ENCODE measurements at places on chromosomes 2 and 18.

DNA sequence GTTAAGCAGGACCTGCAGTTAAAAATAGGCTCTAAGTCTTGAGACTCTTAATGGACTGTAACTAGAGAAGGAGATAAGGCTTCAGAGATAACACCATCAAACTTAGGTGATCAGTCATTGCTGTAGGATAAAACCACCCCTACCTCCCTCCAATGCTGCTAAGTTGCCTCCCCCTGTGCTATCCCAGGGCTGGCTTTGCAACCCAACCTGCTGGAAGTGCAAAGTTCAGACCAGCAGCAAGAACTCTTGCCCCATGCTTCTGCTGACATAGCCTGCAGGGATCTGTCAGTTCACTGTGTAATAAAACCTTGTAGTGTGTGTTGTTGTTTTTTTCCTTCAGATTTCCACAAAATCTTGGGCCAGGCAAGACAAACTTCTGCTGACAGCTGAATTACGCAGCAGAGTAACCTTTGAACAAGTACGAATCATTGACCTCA lies 57.4 kb upstream of the EPB41L3 start:
- no peak for DNase-seq

- DNase-seq = no peak
Measured at GRCh38 chr2:21083482-21083881, 39.6 kb upstream of the APOB start.

DNA sequence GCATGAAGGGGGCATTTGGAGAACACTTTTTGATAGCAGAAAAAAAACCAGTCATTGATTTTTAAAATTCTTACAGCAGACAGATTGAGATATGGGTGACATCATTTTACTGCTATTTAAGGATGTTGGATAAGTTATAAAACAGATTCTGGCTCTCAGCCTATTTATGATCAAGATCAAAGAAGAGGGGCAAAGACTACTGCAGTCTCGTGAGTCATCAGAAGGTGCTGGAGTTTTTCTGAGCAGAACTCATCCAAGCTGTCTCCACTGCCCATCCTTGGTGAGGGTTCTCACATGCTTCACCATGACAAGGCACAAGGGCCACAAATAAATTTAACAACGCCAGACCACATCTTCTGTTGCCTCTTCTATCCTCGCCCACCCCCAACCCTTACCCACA lies 58.8 kb downstream of the ST6GAL2 start:
- no peak for DNase-seq

DNA sequence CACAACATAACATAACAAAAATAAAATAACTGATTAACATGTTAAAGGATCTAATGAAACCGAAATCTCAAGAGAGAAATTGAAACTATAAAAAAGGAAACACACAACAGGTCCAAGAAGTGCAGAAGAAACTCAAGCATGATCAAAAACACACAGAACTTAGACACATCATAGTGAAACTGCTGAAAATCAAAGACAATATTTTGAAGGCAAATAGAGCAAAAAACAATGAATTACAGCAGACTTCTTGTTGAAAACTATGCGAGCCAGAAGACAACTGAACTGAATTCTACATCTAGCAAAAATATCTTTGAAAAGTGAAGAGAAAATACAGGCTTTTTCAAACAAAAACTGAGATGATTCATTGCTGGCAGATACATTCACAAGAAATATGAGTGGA lies 61.3 kb downstream of the UGP2 start:
- DNase-seq = no peak

- DNase-seq = no peak
Measured at GRCh38 chr2:227939271-227940027, 68.0 kb downstream of the DAW1 start.

DNA sequence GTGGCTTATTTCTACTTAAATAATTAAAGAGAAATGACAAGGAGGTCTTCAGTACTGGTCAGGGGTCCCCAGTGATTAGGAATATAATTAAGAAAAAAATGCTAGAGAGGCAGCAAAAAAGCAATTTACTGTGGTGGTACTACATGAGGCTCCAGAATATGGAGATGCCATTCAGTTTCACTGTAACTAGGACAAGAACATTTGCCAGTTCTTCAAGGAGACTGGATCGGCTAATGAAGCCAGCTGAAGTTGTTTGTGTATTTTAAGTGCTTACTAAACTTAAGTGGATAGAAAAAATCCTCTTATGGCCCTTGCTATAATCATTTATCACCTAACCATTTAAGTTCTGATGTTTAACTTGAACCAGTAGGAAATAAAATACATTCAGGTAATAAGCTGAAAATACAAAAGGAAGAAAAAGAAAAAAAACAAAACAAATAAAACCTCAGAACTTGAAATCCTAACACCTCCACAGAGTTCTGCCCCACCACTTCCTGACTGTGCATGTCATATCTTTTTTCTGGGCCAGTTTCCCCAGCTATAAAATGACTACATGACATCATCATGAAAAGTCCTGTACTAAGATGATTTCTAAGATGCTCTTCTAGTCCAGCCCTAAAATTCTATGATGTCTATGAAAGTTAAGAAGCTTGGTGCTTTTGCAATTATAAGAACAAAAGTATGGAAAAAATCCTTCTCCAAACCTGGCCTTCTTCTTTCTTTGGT lies 98.0 kb downstream of the TRABD2A start:
- no peak for DNase-seq

DNA sequence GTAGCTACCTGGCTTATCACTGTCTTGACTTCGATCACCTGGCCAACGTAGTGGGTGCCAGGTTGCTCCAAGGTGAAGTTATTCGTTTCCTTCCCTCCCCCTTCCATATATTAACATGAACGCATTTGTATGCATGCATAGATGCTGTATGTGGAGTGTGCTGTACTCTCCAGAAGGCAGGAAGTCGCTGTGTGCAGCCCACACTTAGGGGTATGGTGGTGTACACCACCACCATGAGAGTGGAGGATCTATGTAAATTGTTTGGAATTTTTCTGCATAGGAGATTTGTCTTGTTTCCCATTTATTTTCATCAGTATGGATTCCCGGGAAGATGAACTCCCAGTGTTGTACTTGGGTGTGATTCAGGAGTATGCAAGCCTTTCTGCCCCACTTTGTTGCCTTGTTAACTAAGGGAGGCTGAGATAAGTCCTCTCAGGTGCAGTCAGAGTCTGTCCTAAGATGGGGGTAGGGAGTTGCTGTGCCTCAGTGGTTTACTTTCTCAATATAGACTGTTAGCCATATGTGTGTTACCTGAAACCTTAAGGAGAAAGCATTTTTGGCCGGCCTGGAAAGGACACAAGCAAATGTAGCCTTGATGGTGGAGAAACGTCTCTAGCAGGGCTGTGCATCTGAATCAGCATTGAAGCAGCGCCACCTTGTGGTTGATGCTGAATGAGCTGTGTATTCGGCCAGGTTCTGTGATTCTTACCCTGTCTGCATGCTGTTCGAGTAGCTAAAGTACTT lies 149.8 kb downstream of the TANC1 start:
- peak; percentile 89 for DNase-seq

- DNase-seq = no peak
Measured at GRCh38 chr2:15780234-15780633, 160.1 kb upstream of the MYCN start.

GRCh38 chr18:39450958-39451357 lies 1885.4 kb upstream of the CELF4 start:
- DNase-seq = no peak

DNA sequence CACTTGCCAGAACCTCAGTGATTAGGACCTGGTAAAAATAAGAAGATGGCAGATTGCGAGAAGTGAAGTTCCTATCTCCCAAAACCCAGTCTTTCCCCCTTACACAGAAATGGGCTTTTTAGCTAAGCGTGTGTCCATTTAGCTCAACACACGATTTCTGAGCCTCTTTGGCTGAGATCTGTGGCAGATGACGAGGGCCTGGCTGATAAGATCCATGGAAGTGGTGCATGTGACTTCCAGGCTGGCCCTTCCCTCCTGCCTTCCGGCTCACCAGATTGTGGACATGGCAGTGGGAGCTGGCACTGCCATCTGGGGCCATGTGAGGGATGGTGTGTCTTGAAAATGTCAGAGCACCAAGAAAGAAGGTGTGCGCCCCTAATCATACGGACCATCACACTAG lies 41.0 kb upstream of the ZFP36L2 start:
- no peak for DNase-seq

GRCh38 chr18:75896865-75897264 lies 469.4 kb upstream of the SMIM21 start:
- DNase-seq = no peak

- no peak for DNase-seq
Measured at GRCh38 chr2:13681936-13682335, 950.6 kb upstream of the LRATD1 start.

GRCh38 chr2:289362-290089 lies 1.6 kb upstream of the ALKAL2 start:
- DNase-seq = no peak

GRCh38 chr18:78658531-78658930 lies 321.1 kb upstream of the SALL3 start:
- DNase-seq = no peak

DNA sequence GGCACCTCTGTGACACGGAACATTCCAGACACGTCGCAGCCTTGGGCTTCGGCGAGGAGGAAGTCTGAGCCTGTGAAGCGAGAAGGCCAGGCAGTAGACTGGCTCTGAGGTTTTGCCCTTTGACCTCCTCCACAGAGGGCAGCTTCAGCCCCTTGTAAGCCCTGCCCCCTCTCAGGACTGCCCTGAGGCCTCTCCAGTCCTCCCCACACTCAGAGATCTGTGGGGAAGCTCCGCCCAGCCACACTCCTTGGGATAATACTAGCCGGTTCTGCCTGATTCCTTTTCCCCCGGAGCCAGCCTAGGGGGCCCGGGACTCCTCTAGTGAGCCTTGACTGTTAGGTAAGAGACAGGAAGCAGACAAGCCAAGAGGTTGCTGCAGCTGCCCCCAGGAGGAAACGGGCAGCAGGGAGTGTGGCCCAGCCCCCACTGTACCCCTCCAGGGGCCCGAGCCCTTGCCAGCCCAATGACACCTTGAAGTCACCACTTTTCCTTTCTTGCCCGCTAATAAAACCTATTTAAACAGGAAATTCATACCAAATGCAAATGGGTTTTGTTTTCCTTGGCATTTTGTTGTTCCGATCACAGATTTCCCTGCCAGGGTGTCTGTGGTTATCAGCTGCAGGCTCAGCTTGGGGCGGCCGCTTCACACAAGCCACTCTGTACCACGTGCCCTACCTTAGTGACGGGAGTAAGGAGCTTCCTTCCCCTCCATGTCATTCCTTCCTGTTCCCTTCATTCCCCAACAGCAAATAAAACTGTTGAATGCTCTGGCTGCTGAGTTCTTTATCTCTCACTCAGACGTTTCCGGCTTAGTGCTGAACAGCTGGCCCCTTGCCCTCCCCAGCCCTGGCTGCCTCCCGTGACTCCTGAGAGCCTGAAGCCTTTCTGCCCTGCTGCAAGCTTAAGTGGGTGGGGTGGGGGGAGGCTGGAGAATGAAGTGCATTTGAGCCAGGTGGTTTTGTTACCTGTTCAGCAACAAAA lies 124.7 kb downstream of the CABLES1 start:
- DNase-seq = no peak

GRCh38 chr2:185608799-185609198 lies 129.8 kb upstream of the FSIP2 start:
- no peak for DNase-seq

DNA sequence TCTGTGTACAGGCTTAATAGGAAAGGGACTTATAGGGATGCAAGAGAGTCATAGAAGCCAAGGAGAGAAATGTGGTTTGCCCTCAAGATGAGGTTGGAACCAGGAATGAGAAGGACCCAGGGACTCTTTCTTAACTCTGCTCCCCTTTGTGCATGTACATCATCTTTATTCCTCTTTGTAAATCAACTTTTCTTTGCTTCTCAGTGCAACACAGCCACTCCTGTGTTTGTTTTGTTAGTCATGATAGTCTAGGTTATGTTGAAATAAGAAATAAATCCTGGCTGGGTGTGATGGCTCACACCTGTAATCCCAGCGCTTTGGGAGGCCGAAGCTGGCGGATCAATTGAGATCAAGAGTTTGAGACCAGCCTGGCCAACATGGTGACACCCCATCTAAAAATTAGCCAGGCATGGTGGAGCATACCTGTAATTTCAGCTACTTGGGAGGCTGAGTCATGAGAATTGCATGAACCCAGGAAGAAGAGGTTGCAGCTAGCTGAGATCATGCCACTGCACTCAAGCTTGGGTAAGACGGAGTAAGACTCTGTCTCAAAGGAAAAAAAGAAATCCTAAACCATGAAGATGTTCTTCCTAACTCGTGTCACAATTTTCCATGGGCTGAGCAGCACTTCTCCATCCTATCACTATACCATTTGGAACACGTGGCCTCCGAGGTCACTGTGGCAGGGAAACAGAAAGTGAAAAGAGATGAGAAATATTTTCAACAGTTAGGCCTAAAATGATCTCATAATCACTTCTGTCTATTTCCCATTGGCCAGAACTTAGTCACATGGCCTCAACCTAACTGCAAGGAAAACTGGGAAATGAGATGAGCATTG lies 73.0 kb upstream of the TMEM17 start:
- DNase-seq = no peak

DNA sequence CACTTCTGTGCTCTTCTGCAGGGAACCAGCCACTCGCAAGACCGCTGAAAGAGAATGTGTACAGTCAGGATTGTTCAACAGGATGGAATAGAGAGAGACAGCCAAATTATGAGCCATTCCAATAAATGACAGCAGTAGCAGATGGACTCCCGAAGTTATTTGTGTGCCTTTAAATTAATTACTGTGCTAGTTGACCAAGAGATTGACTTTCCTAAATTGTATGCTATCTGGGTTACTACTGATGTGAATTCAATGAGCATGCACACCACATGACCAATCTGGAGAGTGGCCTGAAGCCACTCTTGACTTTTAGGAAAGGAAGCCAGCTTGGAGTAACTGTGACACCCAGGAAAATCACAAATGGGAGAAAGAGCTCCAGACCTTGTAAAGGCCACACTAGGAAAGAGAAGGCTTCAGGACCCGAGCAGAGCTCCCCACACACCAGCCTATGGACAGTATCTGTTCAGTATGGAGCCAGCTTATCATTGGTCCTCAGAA lies 52.8 kb downstream of the CHMP3 start:
- no peak for DNase-seq

DNA sequence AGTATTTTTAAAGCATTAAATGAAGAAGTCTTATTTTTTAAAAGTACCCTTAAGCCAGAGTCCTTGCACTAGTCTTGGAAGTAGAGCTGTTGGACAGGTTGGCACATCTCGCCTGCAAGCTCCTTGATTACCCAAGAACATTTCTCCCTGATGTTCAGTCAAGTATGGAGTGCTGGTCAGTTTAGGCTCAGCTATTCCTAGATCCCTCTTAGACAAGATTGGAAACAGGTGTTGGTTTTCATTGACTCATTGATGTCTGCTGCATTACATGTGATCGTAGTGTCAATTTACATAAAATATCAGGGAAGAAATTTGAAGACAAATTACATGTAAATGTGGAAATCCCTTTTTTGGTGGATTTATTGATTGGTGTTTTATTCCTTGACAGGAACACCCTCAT lies 170.4 kb downstream of the ZNF407 start:
- no peak for DNase-seq

- no peak for DNase-seq
Measured at GRCh38 chr2:48250943-48251342, 279.0 kb upstream of the STON1 start.

DNA sequence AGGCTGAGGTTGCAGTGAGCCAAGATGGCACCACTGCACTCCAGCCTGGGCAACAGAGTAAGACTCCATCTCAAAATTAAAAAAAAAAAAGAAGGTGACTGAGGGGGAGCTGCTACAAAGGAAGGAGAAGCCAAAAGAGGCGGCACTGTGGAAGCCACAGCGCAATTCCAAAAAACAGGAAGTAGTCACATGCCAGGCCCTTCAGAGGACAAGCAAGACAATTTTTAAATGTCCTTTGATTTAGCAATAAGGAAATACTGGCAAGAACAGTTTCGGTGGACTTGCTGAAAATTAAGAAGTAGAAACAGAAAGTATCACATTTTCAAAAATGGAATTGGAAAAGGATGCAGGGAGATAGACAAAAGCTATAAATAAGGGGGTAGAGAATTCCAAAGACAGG lies 122.8 kb downstream of the OSBPL1A start:
- no peak for DNase-seq

Measured in hematopoietic multipotent progenitor cell treated with erythropoietin and hydrocortisone succinate and interleukin-3 and kit ligand, for 17 days (in vitro differentiated cells).